ENCODE measurements at places on chromosomes 2 and 18. TPM values are rescaled to one million over a fixed set of nuclear protein-coding genes. Genes with fewer than 3 reads are reported as not detected.

Gene FIGN
- 6.6 TPM for total RNA-seq

Gene ATP8B1
- 77.6 TPM for total RNA-seq

DNA sequence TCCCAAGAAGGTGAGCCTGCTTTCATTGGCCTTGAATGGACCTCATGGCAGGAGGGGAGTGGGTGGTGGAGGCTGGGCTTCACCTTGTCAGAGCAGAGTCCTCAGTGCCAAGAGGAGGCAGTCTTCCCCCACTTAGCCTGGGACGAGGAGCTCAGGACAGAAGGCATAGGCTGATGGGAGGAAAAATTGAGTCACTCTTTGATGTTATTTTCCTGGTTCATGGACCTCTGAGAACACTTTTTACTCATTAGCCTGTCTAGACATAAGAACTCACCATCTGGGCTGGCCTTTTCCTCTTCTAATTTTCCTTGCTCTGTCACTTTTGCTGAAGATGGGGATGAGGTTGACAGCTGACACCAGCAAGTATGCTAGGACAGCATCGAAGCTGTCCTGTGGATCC lies 225.7 kb upstream of the TNP1 start:
- H3K4me1 ChIP-seq: peaks cover 7% of the 10 kb centered on the region
- no peak overlapping the region for H3K4me3 ChIP-seq
- H3K27ac ChIP-seq: no peak overlapping the region
- DNase-seq: no peak

GRCh38 chr2:157414050-157414449 lies 29.8 kb downstream of the CYTIP start:
- no peak overlapping the region for H3K4me3 ChIP-seq
- no peaks in the 10 kb centered on the region for H3K4me1 ChIP-seq
- no peak for DNase-seq
- peaks cover 17% of the 10 kb centered on the region for H3K36me3 ChIP-seq
- H3K27me3 ChIP-seq: no peaks in the 10 kb centered on the region

GRCh38 chr18:45106331-45106774 lies 425.7 kb downstream of the SETBP1 start:
- H3K27me3 ChIP-seq: no peaks in the 10 kb centered on the region
- H3K4me3 ChIP-seq: no peak overlapping the region
- no peak overlapping the region for H3K27ac ChIP-seq
- no peak for DNase-seq
- H3K36me3 ChIP-seq: no peaks in the 10 kb centered on the region

DNA sequence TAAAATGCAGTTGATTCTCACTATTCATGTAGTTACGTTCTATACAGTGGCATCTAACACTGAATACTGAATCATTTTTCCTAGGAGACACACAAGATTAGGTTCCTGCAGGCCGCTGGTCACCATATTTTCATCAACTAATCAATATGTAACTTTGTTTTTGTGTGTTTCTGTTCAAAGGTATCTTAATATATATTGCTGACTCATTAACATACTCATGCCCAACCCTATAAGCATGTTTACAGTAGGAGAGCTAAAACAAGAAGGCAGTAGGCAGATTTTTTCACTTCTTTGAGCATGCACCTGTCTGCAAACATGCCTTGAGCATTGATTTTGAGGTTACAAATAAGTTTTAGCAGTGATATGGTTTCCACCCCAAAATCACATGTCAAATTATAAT lies 30.3 kb upstream of the CNGA3 start:
- H3K27me3 ChIP-seq: no peaks in the 10 kb centered on the region
- no peak overlapping the region for H3K27ac ChIP-seq
- no peak overlapping the region for H3K4me3 ChIP-seq
- no peaks in the 10 kb centered on the region for H3K36me3 ChIP-seq
